Hindlimb muscle (tissue), 1 donor: ENCODE measurements at places on chromosomes 12 and 14. TPM values are rescaled to one million over a fixed set of nuclear protein-coding genes. Genes with fewer than 3 reads are reported as not detected.
A peak's percentile ranks its signal among the peaks of the same experiment; 100 is the strongest.

The COX8C gene
- polyA plus RNA-seq: 0.89 TPM

The DTD2 gene
- polyA plus RNA-seq: 12.9 TPM

The VWF gene
- 71.3 TPM for polyA plus RNA-seq

The TRHDE gene
- 0.40 TPM for polyA plus RNA-seq

The CACNA2D4 gene
- polyA plus RNA-seq: 3.3 TPM

The P3H3 gene
- polyA plus RNA-seq: 29.7 TPM

DNA sequence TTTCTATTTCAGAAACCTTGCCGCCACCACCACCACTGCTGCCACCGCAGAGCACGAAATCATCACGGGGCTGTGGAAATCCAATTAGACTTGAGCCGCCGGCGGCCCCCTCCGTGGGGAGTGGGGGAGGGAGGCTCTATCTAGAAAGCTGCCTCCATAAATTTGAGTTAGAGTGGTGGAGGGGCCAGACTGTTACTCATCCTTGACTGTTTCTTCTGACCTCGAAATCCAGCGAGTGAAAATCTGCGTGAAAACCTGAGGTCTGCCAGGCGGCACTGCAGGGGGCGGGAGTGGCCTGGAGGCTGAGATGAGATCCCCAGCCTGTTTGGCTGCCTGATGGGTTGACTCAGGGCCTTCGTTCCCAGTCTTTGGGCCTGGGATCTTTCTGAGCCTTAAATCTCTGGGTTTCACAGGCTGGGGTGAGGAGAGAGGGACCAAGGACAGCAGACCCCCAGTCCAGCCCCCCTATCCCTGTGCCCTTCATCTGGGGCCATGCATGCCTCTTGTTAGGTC lies 29.9 kb downstream of the TSPAN9 start:
- no peak for DNase-seq

DNA sequence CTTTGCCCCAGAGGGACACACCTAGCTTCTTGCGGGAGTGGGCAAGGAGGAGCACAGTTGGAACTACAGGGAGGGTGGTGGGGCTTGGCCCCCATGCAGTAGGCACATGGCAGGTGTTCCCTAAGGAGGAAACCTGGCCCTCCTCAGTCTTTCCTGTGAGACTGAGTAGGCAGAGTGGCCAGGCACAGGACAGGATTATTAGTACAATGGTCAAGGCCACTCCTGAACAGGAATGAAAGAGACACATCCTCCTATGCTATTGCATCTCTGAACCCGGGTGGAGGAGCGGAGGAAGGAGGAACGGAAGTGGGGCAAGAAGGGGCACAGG lies 846 bp downstream of the MYO1A start:
- DNase-seq: no peak

- DNase-seq: no peak
Observed at GRCh38 chr14:94036313-94037167, 10.4 kb downstream of the OTUB2 start.

GRCh38 chr12:24770334-24770733 lies 178.6 kb downstream of the BCAT1 start:
- DNase-seq: no peak

- no peak for DNase-seq
Observed at GRCh38 chr14:58133739-58134138, 18.3 kb downstream of the ARMH4 start.

DNA sequence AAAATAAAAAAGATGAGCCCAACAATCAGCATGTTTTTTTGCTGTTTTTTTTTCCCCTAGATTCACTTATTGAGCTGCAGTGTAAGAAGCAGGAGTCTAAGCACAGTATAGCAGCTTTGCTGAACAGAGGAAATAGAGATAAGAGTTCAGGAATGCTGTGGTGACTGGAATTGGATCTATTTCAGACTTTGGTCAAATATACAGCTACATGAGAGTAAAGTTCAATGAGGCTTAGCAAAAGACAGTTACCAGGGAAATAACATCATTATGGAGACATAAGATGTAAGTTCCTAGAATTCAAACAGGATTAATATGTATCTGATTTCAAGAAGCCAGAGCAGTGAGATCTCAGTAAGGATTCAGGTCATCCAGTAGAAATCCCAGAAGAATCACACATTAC lies 613.0 kb downstream of the RPS29 start:
- DNase-seq: no peak

- no peak for DNase-seq
Observed at GRCh38 chr12:58513852-58514251, 406.5 kb downstream of the LRIG3 start.

GRCh38 chr12:46267825-46268582 lies 839 bp downstream of the SLC38A1 start:
- DNase-seq: peak; percentile 26

DNA sequence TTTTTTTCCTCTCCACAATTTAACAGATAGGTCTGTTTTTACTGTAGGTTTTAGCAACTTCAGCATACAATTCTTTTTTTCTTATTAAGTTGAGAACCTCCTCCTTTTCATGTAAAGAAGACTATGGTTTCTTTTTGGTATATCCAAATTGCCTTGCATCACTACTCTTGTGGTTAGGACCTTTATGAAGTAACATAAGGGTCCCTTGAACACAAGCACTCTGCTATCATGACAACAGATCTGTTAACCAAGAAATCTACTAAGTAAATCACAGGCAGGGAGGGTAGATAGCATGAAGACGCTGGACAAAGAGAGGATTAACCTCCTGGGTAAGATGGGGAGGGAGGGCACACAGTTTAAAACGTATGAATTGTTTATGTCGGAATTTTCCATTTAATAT lies 380.6 kb downstream of the CCDC91 start:
- DNase-seq: no peak

DNA sequence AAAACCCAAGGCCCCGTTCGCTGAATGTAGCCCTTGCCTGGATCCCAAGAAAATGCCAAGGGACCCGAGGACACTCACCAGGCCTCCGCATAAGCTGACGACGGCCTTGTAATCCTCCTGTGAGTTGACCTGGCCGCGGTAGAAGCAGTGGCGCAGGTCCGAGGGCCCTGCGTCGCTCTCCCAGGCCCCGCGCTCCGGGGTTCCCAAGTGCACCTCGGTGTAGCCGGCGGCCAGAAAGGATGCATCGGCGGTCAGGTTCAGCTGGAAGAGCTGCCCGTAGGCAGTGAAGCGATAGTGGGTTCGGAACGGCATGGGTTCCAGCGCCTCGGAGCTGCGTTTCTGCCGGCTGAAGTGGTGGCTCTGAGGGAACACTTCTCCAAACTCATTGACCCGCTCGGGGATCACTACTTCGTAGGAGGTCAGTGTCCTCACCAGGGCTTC lies 1.2 kb downstream of the ADAMTS20 start:
- DNase-seq: peak; percentile 7

DNA sequence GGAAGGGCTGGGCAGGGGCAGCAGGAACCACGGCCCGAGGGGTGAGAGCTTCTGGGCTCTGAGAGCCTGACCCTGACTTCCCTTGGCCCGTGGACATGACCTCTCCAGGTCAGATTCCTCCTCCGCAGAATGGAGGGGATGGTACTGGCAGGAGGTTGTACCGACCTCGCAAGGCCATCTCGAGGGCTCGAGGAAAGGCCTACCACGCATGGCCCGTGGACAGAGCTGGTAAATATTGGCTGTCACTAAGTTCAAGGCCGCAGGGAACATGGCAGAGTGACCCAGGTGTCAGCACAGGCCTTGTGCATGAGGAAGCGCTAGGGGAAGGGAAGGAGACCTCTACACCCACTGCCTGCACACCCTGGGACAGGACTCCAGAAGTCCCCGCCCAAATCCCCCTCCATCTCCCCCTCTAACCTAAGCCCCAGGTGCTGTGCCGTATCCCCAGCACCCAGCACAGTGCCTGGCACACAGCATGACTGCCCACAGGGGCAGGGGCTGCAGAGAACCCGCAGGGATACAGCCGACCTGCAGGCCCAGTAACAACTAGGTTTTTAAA lies 54.9 kb upstream of the PPP2R5C start:
- DNase-seq: no peak

GRCh38 chr12:42992826-42993225 lies 403.3 kb upstream of the PRICKLE1 start:
- no peak for DNase-seq

- no peak for DNase-seq
Observed at GRCh38 chr12:111451232-111451631, 45.5 kb downstream of the SH2B3 start.

- DNase-seq: no peak
Observed at GRCh38 chr12:18054925-18055619, 34.9 kb downstream of the RERGL start.
